ENCODE measurements at places on chromosomes 7 and 10.

DNA sequence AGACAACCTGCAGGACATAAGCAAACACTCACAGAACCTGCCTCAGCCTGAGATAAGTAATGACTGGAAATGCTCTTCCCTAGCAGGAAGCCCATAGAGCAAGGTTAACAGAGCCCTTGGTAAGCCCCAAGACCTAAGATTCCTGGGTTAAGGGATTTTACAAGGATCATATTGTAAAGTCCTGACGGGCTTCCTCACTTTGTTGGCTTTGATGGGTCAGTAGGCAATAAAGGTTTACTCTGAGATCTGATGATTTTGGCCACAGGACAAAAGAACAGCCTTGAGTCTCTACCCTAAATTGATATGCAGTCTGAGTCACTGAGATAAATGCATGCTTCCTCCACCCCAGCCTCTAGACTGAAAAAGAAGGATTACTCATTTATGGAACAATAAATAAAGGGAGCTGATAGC lies 270.8 kb downstream of the HTR7 start:
- peak; percentile 61 for DNase-seq

DNA sequence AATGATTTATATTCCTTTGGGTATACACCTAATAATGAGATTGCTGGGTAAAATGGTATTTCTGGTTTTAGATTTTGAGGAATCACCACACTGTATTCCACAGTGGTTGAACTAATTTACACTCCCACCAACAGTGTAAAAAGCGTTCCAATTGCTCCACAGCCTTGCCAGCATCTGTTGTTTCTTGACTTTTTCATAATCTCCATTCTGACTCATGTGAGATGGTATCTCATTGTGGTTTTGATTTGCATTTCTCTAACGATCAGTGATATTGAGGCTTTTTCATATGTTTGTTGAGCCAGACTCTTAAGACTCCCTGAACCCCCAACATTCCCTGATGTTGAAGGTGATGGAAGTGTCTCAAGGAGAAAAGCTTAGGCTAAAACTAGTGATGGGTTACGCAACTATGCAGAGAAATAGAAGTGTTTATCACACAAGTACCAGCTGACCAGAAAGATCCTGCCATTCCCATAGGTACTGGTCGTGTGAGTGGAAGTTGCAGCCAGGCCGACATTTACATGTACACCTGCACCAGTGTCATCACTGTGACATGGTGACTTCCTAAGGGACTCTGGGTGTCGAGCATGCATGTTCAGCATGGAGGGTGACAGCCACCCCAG lies 711.2 kb upstream of the NRP1 start:
- DNase-seq: peak; percentile 54

DNA sequence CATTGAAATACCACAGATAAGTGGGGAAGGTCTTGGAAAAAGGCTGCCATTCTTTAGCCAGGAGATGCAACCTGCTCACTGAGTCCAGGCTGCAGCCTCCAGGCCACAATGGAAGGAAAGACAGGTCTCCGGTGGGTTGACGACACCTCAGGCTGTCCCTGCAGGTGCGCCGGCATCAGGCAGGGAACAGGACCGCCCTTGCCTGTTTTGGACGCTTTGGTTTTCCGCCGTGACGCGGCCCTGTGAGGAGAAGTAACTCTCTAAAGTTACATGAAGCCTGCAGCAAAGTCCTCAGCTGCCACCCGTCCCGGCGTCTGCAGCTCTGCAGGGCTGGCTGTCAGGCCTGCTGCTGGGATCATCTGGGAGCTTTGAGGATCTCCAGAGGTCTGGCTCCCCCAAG lies 147.0 kb downstream of the WDR37 start:
- no peak for DNase-seq

GRCh38 chr10:70786799-70787415 lies 1.7 kb upstream of the TBATA start:
- DNase-seq: peak; percentile 22

- DNase-seq: no peak
These were observed 202.4 kb upstream of the HABP2 start for GRCh38 chr10:113350311-113351040.

- DNase-seq: peak; percentile 25
These were observed 155.7 kb downstream of the PLXNA4 start for GRCh38 chr7:132420527-132420926.

GRCh38 chr10:22619101-22619500 lies 95.3 kb downstream of the PIP4K2A start:
- peak; percentile 21 for DNase-seq

- no peak for DNase-seq
These were observed 33.9 kb upstream of the IKZF1 start for GRCh38 chr7:50270531-50271018.

DNA sequence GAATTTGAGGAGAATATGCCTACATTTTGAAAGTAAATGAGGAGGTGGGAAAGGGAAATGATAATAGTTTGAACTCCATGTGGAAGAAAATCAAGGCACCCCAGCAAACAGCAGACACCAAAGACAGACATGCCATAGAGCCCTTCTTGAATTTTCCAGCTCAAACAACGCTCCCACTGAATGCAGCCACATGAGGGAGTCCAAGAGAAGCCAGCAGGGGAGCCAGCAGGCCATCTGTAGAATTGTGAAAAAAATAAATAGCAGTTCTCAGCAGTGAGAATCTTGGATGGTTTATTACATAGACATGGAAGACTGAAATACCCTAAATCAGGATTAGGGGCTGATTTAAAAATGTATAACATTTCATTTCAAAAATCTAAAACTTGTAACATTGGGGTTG lies 1567.3 kb upstream of the LRRTM3 start:
- no peak for DNase-seq

GRCh38 chr7:43769791-43770465 lies 11.4 kb downstream of the BLVRA start:
- no peak for DNase-seq

DNA sequence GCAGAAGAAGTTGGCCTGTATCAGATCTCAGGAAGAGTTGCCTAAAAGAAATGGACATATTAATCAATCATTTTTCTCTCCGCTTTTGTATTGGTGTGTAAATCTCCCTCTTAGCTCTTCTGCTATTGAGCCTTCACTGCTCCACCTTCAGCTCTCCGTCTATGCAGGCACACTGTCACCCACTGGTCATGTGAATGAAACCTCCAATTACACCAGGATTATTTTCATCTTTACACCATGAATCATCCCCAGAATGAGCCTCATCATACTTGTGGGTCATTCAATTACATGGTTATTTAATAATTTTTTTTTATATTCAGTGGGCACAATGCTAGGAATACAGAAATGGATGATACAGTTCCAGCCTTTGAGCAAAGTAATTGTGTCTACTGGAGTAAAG lies 92.6 kb downstream of the LRRC4 start:
- peak; percentile 82 for DNase-seq

- no peak for DNase-seq
These were observed 15.9 kb downstream of the RP9 start for GRCh38 chr7:33093266-33093665.

- peak; percentile 29 for DNase-seq
These were observed 25.5 kb upstream of the RBM33 start for GRCh38 chr7:155618708-155619633.

GRCh38 chr10:96984541-96985131 lies 152.5 kb downstream of the LCOR start:
- DNase-seq: peak; percentile 8

DNA sequence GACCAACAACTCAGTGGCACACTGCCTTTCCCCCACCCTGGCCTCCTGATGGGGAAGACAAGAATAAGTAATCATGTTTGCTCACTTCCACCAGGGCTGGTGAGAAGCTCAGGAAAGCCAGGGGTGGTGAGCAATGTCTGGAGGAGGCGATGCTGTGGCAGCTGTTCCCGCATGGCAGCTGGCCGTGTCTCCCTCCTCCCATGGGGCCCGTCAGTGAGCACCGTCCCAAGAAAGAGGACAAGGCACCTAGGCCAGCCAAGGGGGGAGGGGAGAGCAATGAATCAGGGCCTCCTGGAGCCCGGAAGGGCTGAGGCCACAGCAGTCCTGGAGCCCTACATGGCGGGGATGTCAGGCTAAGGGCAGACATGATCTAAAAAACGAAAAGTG lies 69.2 kb upstream of the INSIG1 start:
- peak; percentile 21 for DNase-seq

- no peak for DNase-seq
These were observed 33.3 kb upstream of the ATXN7L1 start for GRCh38 chr7:105909742-105910141.

DNA sequence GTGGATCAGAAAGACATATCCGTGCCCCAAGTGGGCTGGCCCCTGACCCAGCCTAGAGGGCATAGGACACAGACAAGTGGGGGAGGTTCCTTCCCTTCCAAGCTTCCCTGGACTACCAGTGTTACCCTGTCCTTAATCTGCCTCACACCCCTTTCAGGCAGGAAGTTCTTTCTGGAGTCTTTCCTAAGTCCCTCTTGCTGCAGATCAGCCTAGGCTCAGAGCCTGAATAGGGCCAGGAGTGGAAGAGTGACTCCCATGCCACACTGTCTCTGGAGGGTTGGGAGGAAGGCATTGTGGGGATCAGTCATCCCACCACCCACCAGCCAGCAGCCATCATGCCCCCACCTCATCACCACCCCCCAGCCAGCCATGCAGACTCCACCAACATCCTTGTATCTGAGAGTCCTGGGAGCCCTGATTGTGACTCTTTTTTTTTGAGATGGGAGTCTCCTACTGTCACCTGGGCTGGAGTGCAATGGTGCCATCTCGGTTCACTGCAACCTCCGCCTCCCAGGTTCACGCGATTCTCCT lies 22.6 kb downstream of the POLL start:
- DNase-seq: no peak

- no peak for DNase-seq
These were observed 41.7 kb downstream of the REEP3 start for GRCh38 chr10:63562857-63563256.

- no peak for DNase-seq
These were observed 123.3 kb downstream of the HIPK2 start for GRCh38 chr7:139654276-139655181.

DNA sequence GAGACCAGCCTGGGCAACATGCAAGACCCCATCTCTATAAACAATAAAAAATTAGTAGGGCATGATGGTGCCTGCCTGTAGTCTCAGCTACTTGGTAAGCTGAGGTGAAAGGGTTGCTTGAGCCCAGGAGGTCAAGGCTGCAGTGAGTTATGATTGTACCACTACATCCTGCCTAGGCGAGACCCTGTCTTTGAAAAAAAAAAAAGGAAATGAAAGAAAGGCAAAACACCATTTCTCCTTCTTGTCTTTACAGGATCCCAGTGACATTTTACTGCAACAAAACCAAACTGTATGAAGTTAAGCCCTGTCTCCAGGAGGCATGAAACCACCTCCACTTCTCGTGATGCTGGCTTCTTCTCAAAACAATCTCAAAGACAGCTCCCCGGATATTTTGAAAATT lies 29.9 kb upstream of the PBLD start:
- no peak for DNase-seq

DNA sequence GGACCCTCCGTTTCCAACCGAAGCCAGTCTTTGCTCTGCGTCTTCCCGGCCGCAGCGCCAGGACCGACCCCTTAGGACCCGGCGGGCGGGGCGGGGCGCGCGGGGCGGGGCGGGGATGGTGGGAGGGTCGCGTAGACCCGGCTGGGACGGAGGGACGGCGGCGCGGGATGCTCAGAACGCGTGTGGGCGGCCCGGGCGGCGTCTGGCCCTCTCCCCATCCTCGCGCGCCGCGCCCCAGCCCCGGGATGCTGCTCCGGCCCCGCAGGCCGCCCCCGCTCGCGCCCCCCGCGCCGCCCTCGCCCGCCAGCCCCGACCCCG lies at the start of gene UTF1:
Gene UTF1 (plus strand): TSS at position 174 of the 318 bp plus-strand sequence. CDS start 72 bp downstream, at position 246.
- no peak for DNase-seq

GRCh38 chr10:94500063-94500462 lies 45.5 kb upstream of the HELLS start:
- peak; percentile 12 for DNase-seq

DNA sequence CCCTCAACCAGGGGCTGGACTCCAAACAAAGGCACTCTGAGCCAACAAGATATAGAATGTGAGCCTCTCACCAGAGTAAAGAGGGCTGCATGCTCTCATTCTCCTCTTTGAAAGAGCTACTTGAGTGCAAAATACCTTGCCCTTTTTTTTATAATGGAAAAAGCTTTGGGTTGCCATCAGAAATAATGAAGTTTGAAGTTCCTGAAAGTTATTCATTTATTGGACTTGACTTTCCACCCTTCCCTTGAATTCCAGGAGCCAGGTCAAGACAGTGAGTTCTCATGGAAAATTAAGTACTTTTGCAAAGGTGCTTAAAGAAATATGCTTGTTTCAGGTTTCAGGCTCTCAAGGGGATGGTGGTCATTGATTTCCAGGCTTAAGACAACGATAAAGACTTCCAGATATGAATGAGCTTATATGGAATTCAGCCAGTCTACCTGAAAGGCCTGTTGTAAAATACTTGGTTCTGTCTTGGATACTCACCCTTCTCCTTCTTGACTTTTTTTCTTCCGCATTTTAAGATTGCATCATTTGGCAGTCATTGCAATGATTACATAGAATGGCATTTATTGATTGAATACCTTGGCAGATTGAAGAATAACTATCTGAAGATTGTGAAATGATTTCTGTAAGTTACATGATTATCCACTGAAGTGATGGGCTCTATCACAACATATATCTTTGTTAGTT lies 696.4 kb downstream of the INHBA start:
- DNase-seq: peak; percentile 70

Data from fibroblast of mammary gland (primary cell).